ENCODE measurements at places on chromosomes 11 and 22.

DNA sequence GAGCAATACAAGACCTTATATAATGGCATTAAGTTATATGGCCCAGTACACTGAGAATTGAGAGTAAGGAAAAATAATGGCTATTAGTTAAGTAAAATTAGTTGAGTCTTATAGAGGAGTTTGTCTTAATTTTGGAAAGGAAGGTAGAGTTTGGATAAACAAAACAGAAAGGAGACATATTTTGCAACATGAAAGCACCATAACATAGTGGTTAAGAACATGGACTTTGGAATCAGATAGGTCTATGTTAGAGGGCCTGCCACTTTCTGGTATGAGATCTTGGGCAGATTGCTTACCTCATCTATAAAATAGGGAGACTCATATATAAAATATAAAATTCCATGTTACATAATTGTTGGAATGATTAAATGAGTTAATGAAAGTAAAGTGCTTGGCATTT is 68.9 kb downstream of the CSTPP1 start:
- no peak for DNase-seq

DNA sequence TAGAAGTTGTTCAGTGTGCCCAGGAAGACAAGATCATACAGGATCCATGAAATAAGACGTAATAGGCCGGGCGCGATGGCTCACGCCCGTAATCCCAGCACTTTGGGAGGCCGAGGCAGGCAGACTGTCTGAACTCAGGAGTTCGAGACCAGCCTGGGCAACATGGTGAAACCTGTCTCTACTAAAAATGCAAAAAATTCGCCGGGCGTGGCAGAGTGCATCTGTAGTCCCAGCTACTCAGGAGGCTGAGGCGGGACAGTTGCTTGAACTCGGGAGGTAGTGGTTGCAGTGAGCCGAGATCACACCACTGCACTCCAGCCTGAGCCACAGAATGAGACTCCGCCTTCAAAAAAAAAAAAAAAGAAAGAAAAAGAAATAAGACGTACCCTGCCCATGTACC is 56.7 kb downstream of the APOL3 start:
- DNase-seq: no peak

GRCh38 chr11:9643751-9644150 is 20.1 kb upstream of the SWAP70 start:
- DNase-seq: no peak

GRCh38 chr11:128484172-128484571 is 103.2 kb downstream of the ETS1 start:
- no peak for DNase-seq

DNA sequence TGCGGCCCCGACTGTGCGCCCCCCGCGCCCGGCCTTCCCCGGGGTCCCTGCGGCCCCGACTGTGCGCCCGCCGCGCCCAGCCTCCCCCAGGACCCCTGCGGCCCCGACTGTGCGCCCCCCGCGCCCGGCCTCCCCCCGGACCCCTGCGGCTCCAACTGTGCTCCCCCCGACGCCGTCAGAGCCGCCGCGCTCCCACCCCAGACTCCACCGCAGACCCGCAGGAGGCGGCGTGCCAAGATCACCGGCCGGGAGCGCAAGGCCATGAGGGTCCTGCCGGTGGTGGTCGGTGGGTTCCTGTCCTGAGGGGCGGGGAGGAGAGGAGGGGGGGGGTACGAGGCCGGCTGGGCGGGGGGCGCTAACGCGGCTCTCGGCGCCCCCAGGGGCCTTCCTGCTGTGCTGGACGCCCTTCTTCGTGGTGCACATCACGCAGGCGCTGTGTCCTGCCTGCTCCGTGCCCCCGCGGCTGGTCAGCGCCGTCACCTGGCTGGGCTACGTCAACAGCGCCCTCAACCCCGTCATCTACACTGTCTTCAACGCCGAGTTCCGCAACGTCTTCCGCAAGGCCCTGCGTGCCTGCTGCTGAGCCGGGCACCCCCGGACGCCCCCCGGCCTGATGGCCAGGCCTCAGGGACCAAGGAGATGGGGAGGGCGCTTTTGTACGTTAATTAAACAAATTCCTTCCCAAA is 3.1 kb downstream of the DRD4 start:
- DNase-seq: no peak

DNA sequence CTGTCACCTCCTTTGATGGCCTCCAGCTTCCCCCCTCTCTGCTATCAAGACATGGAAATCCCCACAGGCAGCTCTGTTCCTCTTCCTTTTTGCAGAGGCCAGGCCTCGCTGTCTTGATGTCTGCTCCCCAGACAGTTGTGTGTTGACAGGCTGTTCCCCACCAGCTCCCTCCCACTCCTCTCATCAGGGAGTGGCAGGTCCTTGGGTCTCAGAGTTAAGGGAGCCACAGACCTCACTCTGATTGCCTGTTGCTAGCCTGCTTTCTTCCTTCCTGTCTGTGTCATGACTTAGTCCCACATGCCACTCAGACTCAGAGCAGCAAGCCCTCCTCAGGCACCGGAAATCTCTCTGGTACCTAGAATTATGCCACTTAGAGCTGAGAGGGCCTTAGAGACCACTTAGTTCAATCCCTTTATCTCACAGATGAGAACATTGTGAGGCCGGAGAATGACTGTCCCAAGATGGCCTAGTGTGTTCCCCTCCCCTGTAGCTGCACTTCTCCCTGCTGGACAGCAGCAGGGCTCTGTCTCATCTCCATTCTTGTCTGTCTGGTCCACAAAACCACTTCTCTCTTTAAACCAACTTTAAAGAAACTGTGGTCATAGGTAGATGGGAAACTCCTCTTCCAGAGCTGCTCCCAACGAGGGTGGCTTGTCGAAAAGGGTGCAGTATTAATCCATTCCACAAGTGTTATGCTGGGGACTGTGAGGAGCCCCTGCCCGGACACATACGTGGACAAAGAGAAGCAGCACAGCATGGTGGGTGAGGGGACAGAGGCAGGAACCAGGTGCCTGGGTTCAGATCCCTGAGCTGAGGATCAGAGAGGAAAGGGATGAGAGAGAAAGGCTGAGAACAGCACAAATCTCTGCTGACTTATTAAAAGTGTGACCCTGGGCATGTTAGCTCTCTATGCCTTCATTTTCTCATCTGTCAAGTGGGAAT is 4.2 kb downstream of the AMPD3 start:
- DNase-seq: no peak

DNA sequence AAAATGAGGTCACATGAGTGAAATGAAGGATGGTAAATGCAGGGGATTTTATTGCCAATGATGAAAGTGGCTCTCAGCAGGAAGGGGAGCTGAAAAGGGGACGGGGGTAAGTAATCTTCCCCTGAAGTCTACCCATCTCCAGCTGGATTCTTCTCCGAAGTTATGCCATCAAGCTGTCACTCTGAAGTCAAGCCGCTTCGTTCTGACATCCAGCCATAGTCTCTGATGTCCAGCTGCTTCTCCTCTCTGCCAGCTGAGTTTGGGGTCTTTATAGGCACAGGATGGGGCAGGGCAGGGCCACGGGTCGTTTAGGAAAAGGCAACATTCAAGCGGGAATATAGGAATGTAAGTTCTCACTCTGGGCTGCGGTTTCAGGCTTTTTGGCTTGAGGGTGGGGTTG is 181.9 kb upstream of the ANO3 start:
- no peak for DNase-seq

DNA sequence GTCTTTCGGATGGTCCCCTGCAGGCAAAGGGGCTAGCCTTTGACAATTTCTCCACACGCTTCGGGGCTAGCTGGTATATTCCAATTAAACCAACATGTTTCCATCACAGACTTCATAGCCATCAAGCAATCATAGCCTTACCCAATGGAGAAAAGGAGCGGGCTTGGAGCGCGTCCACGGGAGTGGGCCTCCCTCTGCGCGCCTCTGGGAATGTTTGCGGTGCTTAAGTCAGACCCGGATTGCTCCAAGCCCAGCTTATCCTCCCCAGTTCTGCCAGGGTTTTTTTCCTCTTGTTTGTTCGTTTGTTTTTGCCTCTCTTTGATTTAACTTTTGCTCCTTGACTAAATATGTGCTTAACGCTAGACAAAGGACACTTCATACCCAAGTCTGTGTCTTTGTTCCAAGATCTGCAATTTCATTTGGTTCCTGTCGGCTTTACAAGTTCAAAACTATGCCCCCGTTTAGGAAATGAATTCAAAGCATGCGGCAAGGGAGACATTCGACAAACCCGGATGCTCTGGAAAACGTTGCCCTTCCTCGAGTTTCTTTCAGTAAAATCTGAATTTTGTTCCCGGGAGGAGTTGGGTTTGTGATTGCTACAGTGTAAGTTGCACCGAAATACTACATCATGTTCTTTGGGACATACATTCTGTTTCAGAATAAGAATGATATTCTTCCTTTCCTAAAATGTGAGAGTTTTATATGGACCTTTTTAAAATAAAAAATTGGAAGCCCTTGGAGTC is 1.0 kb upstream of the GLB1L2 start:
- peak; percentile 31 for DNase-seq

GRCh38 chr11:11569936-11570491 is 51.8 kb downstream of the GALNT18 start:
- DNase-seq: no peak

- no peak for DNase-seq
Measured at GRCh38 chr11:65119670-65119995, 2.1 kb upstream of the ZNHIT2 start.

Measured in brain (organoid and tissue), 16 donors.